Pons (tissue), 1 donor: ENCODE measurements at places on chromosomes 4 and X.

DNA sequence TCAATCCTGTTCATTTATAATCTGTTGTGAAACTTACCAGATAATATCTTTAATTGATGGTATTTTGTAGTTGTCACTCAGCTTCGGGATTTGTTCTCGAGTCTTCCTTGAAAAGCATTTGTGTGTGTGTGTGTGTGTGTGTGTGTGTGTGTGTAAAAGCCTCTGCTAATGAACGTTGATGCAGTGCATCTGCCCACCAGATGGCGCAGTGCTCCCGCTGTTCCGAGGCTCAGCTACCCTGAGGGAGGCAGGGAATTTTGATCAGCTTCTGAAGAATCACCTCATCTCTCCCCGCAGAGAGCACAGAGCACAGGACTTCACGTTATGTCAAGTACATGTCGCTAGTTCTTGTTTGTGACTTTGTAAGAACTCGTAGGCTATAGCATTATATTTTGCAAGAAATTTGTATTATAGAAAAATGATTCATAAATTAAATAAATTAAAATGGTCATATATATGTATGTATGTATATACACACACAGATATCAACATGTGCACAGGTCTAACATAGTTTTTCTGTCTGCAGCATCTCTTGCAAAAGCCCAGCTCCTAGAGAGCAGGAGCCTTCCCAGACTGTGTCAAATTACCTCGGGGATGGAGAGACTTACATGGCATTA, 316.7 kb upstream of the IGFBP7 start:
- peak; percentile 83 for DNase-seq

DNA sequence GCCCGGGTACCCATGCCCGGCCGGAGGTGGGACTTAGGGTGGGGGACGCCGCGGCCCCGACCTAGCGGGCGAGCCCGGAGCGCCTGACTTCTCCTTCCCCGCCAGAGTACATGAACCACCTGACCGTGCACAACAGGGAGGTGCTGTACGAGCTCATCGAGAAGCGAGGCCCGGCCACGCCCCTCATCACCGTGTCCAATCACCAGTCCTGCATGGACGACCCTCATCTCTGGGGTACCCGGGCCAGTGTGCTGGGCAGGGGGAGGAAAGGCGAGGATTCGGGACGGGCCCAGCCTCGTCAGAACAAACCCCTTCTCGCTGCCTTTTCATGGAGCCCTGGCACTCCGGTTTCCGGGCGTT, 622 bp downstream of the TAFAZZIN start:
- DNase-seq, result no peak

DNA sequence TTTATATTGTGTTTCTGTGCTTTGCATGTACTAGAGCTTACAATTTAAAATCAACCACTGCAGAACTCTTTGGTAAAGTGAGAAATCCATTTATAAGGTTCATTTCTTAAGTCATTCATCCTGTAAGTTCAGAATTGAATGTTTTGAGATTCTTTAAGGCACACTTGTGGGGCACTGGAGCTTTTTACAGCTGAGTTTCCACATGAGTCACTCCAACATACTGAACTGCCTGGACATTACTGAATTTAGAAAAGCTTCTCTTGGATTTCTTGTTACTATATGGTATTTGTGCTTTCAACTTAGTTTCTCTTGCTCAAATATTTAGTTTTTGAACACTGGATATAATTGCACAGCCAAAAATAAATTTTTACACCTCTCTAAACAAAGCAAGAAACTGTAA, 226.3 kb downstream of the PACRGL start:
- DNase-seq, result no peak

GRCh38 chrX:83319023-83319422, 189.1 kb upstream of the POU3F4 start:
- no peak for DNase-seq

GRCh38 chrX:136480383-136480782, 7.4 kb upstream of the BRS3 start:
- DNase-seq, result no peak

GRCh38 chrX:132389480-132389879, 99.4 kb downstream of the MBNL3 start:
- no peak for DNase-seq

GRCh38 chr4:83731609-83732008, 195.7 kb downstream of the GPAT3 start:
- no peak for DNase-seq

- DNase-seq, result no peak
Measured at GRCh38 chr4:54513204-54513603, 144.6 kb upstream of the KIT start.

GRCh38 chr4:168529257-168529656, 32.4 kb downstream of the PALLD start:
- DNase-seq, result no peak

DNA sequence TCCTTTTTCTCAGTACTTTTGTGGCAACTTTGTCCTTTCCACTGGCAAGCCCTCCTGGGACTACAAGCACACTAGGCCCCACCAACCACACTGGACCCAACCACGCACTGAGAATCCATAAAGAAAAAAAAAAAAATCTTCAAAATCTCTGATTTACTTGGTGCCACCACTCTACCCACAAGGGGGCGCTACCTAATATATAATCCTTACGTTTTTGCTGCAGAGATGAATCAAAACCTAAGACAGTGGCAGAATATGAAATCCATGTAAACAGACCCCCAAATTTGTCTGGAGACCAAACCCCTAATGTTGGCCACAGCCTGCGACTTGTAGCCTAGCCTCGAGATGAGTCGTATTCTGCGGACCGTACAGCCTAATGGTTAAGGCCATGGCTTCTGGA, 63.5 kb upstream of the ARHGAP36 start:
- DNase-seq, result peak; percentile 2
